Adipose tissue (tissue), 3 donors: ENCODE measurements at places on chromosomes 3 and 15. TPM values are rescaled to one million over a fixed set of nuclear protein-coding genes. Genes with fewer than 3 reads are reported as not detected.

MFSD1 gene
- polyA plus RNA-seq = 54.8 TPM

TM4SF4 gene
- 2.5 TPM for polyA plus RNA-seq

GOLGA8G gene
- polyA plus RNA-seq = not detected

TRIM42 gene
- polyA plus RNA-seq = not detected
